IPS DF 19.7 (cell line): ENCODE measurements at places on chromosomes 5 and 9.

GRCh38 chr9:95513711-95514110 is 3.1 kb downstream of the PTCH1 start:
- no peak for DNase-seq

- no peak for DNase-seq
These were observed 6.9 kb upstream of the SPATA31C1 start for GRCh38 chr9:87910821-87911220.

DNA sequence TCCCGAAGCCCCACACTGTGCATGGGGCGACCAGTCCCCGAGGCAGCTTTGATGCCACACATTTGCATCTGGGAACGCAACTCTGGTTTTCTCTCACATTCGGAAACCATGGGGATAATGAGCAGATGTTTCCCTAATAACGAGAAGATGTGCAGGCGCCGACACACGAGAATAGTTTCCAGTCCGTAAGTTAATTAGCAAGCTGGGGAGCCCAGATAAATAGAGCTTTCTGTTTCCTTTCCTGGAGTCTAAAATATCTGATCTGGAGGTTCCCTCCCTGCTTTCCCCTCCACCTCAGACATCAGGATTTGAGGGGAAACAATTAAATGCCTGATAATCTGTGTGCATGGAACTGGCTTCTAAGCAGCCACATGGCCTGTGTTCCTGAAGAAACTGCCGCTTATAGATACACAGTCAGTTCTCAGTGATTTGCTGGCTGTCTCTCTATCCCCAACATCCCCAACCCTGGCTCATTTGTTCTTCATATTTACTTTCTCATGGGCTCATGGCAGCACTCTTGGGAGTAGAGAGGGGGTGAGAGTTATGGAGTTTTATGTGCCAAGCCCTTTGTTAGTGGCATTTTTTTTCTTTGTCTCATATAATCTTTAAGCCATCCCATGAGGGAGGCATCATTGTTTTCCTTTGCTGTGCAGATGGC is 62.8 kb downstream of the PDZD2 start:
- DNase-seq = no peak

- no peak for DNase-seq
These were observed 78.4 kb downstream of the EBF1 start for GRCh38 chr5:159021136-159021900.

DNA sequence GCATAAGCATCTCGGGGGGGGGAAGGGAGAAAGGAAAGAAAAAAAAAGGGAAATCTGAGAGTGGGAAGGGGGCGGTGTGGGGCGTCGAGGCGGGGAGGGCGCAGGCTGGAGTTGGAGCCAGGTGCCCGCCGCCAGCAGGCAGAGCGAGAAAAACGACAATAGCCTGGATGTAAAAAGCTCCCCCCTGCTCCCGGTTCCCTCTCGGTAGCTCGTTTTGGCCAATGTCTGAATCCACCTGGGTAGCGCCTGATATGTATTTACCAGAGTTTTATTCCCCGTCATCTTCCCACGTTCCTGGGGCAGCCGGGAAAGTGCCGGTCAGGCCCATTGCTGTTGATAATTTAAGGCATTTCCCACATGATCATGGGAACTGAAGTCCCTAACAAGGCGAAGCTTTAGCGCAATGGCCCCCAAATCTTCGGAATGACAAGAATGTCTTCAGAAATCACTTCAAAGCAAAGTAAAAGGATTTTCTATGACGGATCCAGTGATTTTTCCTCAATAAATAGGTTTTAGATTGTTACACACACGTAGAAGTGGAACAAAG is 3.0 kb upstream of the OTP start:
- no peak for DNase-seq

DNA sequence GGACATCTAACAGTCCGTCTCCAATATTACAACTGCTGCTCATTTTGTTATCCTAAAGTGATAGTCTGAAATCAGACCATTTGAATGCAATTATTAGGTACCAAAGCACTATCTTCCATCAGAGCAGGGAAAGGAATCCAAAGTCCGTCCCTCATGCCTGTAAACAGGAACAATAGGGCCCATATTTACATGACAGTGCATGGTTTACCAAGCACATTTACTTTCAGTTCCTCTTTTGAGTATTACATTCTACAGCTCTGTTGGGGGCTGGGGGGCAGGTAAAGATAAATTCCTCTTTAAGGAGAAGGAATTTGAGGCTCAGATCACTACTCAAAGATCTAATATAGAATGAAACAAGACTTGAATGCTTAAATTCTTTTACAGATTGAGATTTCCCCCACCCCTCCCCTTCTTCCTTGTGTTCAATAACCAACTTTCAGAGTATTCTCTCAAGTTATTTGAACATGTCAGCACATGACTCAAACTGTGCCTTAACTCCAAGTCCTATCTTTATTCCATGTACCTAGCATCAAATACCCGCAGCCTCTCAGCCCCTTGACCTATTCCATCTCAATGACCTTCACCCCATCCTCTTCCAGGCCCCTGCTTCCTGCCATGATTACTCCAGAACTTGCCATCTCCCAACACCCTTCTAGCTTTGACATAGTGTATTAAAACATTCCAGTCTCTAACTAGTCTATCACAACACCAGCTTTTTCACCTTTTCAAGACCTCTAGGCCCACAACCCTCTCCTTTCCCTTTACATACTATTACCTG is 71.0 kb downstream of the BRINP1 start:
- peak; percentile 78 for DNase-seq

DNA sequence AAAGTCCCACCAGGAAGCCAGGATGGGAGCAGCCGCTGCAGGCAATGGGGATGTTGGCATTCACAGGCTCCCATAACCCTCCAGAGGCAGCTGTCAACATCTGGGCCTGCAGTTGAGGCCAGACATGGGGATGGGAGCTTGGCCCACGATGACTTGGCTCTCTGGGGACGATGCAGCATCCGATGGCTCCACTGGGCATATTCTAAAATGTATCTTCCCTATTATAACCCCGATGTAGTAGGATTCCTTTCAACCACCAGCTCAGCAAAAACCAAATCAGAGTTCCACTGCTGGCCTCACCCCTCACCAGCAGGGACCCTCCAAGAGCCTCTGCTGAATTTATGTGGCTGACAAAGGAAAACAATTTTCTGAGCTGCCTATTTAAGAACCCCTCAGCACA is 7.1 kb downstream of the SPRY4 start:
- DNase-seq = no peak

DNA sequence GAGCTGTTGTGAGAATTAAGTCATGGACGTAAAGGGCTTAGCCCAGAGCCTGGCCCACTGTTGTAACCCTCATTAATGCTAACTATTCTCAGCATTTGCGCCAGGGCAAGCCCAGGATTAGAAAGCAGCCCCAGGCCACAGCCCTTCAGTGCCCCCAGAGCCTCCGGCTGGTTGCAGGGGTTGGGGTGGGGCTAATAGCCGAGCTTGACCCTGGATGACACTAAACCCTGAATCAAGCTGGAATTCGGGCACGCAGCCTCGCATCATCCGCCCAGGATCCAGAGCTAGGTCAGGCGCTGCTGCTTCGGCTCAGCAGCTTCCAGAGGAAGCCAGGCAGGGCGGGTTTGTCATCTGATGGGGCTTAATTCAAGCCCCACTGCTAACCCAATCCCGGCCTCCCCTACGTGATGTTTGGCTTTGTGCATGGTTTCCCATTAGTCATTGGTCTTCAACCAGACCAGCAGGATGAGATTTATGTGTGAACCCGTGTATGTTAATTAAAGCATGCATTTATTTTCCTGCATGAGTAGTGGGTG is 1.2 kb upstream of the MEGF9 start:
- DNase-seq = no peak

GRCh38 chr9:14652729-14653377 is 40.4 kb downstream of the ZDHHC21 start:
- DNase-seq = no peak

DNA sequence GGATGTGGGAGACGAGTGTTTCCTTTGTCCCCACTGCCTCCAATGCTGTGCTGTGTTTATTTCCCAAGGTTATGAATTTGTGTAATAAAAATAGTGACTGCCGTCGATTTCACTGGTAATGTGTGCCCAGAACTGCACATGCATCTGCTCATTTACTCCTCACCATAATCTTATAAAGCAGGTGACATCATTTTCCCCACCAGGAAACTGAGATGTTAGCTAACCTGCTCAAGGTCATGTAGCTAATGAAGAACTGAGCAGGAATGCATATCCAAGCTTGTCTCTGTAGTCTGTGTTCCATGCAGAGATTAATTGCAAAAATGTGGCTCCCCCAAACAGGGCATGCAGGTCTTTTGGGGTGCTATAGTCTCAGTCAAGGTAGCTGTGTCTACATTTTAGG is 224.4 kb downstream of the TENT4A start:
- no peak for DNase-seq

- DNase-seq = no peak
These were observed 265.9 kb downstream of the ENC1 start for GRCh38 chr5:74374656-74375055.

DNA sequence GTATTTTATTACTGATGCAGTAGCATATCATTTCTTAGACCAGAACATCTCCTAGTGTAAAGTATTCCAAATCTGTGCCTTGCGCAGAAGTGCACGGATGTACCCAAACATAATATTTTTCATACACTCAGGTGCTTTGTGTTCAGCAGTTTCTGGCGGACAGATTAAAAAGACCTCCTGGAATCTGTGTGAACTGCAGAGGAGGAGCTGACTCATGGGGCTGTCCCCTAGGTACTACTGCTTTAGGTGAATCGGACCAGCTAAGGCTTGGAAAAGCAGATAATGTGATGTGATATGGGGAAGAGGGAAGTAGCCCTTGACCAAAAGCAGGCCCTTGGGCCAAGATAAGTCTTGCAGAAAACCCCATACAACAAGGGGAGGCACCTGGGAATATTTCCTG is 310.1 kb downstream of the PLK2 start:
- DNase-seq = no peak

DNA sequence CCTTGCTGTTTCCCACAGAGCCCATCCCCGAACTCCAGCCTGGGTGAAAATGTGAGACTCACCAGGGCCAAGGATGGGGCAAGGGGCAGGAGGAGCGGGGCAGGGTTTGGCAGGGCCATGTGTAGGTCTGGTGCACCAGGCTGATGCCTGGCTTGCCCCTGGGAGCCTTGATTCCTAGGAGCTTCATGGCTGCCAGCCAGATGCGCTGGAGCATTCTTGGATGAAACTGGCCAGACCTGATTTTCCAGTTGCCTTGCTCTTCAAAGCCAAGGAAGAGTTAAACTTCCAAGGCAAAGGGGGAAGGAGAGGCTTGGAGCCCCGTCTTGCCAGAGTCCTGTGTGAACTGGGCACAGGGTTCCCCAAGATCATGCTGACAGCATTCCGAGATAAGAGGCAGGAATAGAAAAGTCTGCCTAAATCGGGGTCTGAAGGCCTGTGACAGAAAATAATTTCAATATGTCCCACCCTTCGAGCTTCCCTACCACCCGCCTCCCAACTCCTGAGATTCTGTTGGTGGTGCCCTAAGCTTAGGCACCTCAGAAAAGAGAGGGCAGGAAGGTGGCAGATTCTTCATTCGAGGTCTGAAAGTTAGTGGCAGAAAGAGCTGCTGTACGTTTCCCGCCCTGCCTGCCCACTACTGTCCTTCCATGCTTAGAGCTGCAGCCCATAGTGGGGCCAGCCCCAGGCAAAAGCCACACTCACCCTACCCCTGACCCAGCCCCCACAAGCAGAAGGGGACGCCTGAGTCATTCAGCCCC is 20.4 kb downstream of the FAT2 start:
- peak; percentile 63 for DNase-seq

- DNase-seq = no peak
These were observed 6.3 kb upstream of the ANKRD34B start for GRCh38 chr5:80576383-80576782.

DNA sequence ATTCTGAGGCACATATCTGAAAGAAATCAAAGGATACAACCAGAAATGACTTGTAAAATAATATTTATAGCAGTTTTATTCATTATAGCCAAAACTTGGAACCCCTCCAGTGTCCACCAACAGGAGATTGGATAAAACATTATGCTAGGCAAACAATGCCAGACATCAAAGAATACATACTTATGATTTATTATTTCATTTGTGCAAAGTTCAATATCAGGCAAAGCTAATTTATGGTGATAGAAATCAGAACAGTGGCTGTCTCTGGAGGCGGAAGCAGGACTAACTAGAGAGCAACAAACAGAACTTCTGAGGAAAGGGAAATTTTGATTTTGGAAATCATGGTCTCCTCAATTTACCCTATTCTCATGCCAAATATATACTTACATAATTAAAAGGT is 193.1 kb downstream of the ICE1 start:
- no peak for DNase-seq

- DNase-seq = no peak
These were observed 823.6 kb upstream of the ARRDC3 start for GRCh38 chr5:92206681-92207080.

DNA sequence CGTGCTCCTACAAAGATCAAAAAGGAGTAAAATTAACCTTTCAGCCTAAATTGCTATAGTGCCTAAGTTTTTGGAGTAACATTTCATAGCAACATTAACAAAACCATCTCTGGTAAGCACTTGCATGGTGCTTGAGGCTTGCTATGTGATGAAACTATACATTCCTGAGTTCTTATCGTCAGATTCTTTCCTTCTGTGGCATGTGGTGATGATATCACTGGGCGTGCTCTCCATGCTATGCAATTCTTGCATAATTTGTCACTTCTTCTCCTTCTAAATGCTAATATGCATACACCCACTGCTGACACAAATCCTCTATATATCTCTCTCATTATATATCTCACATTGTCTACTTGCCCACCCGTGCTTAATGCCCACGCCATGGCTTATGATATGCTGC is 2019.9 kb downstream of the MAT2B start:
- no peak for DNase-seq

GRCh38 chr9:118785456-118785855 is 583.8 kb downstream of the BRINP1 start:
- no peak for DNase-seq

DNA sequence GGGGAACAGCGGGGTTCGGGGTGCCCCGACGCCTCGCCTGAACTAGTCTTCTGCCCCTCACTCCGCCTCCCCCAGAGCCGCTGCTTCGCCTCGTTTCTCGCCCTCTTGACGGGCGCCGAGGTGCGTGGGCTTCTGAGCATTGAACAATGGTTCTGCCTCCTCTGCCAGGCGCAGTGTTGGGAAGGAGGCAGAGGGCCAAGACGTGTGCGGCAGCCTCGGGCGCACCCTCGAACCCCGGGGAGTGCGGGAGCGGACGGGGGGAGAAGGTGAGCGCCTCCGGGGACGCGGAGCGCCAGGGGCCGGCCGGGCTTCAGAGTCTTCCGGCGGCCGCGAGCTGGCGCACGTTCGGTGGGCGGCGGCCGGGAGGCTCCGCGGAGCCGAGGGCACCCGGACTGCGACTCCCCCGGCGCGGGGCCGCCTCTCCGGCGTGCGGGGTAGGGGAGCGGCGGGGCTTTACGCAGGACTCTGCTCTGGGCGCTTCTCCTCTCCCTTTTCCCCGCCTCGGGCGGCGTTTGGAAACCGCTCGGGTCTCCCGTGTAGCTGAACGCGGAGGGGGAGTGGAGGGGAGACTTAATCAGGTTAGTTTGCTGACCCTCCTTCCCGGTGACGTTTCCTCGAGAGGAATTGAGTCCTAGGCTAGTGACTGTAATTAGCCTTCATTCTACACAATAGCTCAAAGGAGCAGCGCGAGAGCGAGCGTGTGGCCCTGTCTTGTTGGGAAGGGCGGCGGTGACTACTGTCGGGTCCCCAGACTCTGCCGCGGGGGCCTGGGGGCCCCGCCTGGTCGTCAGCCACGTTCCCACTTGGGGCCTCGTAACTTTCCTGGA is 1.1 kb downstream of the VLDLR start:
- no peak for DNase-seq

GRCh38 chr9:87156247-87156646 is 208.9 kb upstream of the GAS1 start:
- DNase-seq = no peak
